ENCODE measurements at places on chromosomes 6 and 20. TPM values are rescaled to one million over a fixed set of nuclear protein-coding genes. Genes with fewer than 3 reads are reported as not detected.
A peak's percentile ranks its signal among the peaks of the same experiment; 100 is the strongest.

The SPTLC3 gene
- polyA plus RNA-seq = 4.0 TPM

The ATXN1 gene
- polyA plus RNA-seq = 10.0 TPM

The RGS17 gene
- polyA plus RNA-seq = 7.3 TPM

The VWA7 gene
- 0.16 TPM for polyA plus RNA-seq

The BEND6 gene
- 9.7 TPM for polyA plus RNA-seq

DNA sequence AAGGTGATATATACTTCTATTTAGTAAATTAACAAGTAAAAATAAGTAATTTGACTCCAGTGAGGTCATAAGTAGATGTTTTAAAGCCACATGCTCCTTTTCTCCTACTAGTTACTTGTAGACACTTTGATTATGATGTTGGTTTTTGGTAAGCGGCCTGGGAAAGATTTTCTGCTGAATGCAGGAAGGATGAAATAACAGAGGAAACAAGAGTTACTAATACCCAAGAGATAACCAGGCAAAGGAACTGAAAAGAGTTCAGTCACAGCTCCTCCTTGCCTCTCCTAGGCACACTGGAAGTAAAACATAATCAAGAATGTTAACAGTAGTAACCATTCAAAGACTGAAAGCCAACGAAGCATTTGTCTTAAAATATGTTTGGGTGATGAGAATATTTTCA lies 203.3 kb downstream of the RNGTT start:
- no peak overlapping the region for H3K4me3 ChIP-seq
- no peaks in the 10 kb centered on the region for H3K36me3 ChIP-seq
- no peak for DNase-seq

DNA sequence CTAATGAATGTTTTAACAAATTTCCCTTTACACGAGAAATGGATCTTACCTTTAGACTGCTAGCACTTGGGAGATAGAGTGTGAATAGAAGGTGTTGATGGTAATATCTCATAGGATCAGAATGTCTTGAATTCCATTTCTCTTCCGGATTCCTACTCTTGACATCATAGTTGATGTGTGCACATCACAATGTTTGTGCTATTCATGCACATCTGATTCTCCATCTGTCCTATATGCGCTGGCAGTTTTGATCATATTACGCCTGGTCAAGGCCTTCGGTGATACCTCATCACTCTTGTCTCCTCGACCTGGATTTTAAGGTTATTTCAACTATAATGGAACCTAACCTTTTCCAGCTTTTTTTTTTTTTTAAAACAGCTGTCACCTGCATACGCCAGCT lies 16.8 kb upstream of the ACAT2 start:
- H3K27ac ChIP-seq = no peak overlapping the region
- no peaks in the 10 kb centered on the region for H3K27me3 ChIP-seq
- H3K4me1 ChIP-seq = no peaks in the 10 kb centered on the region
- no peak overlapping the region for H3K4me3 ChIP-seq
- H3K36me3 ChIP-seq = peaks cover 8% of the 10 kb centered on the region

DNA sequence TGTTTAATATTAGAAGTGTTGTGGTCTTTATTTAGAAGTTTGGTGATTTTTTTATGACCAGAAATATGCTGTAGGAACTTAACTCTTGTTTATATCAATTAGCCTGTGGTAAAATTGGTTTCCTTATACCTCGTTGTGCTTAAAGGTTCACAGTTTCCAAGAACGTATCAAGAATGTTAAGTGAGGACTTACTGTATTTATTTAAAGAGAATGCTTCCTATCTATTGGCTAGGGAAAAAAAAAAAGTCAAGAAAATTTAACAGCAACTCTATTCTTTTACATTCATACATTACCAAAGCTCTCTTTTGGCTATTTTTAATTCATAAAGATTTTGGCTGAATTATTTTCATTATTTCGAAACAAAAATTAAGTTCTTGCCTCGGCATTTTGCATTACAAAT lies 1.6 kb downstream of the KIAA0319 start:
- H3K4me3 ChIP-seq = no peak overlapping the region
- no peaks in the 10 kb centered on the region for H3K4me1 ChIP-seq
- peaks cover 3% of the 10 kb centered on the region for H3K27me3 ChIP-seq
- no peak overlapping the region for H3K27ac ChIP-seq
- H3K36me3 ChIP-seq = no peaks in the 10 kb centered on the region

DNA sequence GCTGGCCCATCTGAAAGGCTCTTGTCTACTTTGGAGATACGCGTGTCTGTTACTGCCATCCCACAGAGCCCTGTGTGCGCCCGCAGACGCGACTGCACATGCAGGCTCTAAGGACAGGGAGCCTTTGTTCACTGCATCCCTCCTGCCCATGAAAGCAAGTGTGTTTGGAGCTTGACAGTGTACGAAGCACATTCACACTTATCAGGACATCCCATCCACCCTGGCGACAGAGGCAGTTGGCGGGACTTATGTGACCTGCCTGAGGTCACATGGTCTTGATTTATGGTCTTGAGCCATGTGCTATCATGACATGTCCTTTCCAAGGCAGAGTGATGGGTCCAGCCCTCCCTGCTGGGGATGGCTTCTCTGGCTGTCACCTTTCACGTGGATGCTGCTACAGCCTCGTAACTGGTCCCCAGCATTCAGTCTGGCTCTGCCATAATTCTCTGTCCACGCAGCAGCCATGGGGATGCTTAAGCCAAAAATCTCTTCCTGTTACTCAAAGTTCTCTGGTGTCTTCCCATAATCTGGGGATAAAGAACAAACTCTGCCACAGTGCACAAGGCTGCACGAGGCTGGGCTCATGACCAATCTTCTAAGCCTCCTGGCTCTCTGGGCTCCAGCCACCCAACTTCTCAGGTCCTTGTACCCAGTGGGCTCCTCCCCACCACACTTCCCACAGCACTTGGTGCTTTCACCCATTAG lies 36.3 kb upstream of the FAM83D start:
- no peak overlapping the region for H3K27ac ChIP-seq
- H3K4me3 ChIP-seq = no peak overlapping the region
- DNase-seq = no peak
- H3K36me3 ChIP-seq = no peaks in the 10 kb centered on the region
- no peaks in the 10 kb centered on the region for H3K4me1 ChIP-seq

DNA sequence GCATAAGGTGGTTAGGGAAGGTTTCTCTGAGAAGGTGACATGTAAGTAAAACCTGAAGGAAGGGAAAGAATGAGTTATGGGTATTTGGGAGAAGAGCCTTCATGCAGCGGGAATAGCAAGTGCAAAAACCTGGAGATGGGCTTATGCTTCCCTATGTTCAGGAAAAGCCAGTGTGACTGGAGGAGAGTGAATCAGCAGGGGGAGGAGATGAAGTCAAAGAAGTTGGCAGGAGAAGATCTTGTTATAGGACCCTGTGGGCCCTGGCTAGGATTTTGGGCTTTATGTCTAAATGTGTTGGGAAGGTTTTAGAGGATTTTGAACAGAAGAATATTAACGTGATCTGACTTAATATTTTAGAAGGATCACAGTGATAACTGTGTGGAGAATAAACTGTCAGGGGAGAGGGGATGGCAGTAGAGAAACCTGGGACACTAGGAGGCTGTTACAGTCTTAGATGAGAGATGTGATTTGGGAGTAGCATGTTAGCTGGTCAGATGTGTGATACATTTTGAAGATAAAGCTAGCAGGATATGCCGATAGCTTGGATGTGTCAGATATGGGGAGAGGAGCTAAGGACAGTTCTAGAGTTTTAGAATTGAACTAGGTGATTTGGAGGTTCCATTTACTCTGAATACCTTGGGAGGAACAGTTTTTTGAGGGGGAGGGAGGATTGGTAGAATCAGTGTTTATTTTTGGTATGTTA lies 41.0 kb downstream of the PHF3 start:
- H3K27me3 ChIP-seq = no peaks in the 10 kb centered on the region
- peaks cover 3% of the 10 kb centered on the region for H3K4me1 ChIP-seq
- no peak overlapping the region for H3K27ac ChIP-seq
- no peak for DNase-seq
- no peaks in the 10 kb centered on the region for H3K36me3 ChIP-seq
- no peak overlapping the region for H3K4me3 ChIP-seq

GRCh38 chr6:142485256-142485655 lies 183.4 kb downstream of the ADGRG6 start:
- H3K4me1 ChIP-seq = no peaks in the 10 kb centered on the region
- H3K4me3 ChIP-seq = no peak overlapping the region
- H3K27ac ChIP-seq = no peak overlapping the region
- DNase-seq = peak; percentile 72

DNA sequence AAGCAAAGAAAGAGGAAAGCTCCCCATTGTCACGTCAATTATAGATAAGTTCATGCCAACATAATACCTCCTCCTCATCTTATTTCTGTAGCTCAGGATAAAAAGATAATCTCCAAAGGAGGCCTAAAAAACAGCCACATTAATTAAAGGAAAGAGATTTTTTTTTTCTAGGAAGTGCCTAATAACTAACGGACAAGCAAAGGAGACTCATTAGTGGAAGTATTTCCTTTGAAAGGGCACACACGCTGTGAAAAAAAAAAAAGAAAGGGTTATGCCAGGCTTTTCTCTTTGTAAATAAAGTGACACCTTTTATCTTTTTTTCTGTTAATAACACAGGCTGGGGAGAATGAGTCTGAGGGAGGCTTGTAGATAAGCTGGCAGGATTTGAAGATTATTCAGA lies 55.7 kb downstream of the PCSK2 start:
- no peak overlapping the region for H3K4me3 ChIP-seq
- H3K27me3 ChIP-seq = no peaks in the 10 kb centered on the region
- no peak for DNase-seq
- no peaks in the 10 kb centered on the region for H3K36me3 ChIP-seq
- H3K4me1 ChIP-seq = no peaks in the 10 kb centered on the region
- no peak overlapping the region for H3K27ac ChIP-seq

DNA sequence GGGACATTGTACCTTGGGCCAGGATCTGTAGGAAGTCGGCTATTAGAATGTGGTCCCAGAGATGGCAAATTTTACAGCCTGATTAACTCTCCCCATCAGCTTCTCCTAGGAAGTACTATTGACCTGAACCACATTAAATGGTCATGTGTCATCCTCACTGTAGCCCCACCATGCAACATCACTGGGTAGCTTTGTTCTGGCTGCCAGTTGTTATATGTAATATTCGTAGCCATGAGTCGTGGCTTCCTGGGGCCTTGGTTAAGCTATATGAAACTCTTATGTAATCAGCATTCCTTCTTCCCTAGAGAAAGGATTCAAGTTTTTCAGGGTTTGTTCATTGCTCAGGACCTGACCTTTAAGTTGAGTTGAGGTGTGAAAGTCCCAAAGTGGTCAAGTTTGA lies 125.7 kb downstream of the ANKS1A start:
- no peak overlapping the region for H3K4me3 ChIP-seq
- no peaks in the 10 kb centered on the region for H3K36me3 ChIP-seq
- H3K27ac ChIP-seq = no peak overlapping the region
- peaks cover 26% of the 10 kb centered on the region for H3K4me1 ChIP-seq

DNA sequence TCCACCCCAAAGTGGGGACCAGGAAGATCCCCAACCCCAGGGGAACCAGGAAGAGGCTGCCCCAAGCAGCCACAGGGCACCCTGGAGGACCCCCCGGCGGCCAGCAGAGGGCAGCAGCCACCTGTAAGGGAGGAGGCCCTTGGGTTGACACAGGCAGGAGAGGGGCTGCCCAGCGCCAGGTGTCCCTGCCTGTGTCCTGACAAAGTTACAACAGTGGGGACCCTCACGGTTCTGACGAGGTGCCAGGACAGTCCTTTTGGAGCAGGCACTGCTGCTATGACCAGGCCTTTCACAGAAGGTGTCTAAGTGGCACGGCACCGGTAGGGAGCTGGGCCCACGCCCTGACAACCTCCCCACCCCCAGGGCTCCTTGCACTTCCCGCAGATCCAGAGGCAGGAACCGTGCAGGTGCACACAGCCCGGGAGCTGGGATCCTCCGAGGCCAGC lies 176.7 kb downstream of the BMP7 start:
- H3K27me3 ChIP-seq = no peaks in the 10 kb centered on the region
- no peaks in the 10 kb centered on the region for H3K4me1 ChIP-seq
- no peak overlapping the region for H3K27ac ChIP-seq
- no peak overlapping the region for H3K4me3 ChIP-seq
- H3K36me3 ChIP-seq = no peaks in the 10 kb centered on the region
- peak; percentile 29 for DNase-seq

- no peak overlapping the region for H3K27ac ChIP-seq
- no peaks in the 10 kb centered on the region for H3K36me3 ChIP-seq
- H3K4me1 ChIP-seq = no peaks in the 10 kb centered on the region
- no peak overlapping the region for H3K4me3 ChIP-seq
- H3K27me3 ChIP-seq = no peaks in the 10 kb centered on the region
Measured at GRCh38 chr20:23003881-23004460, 31.1 kb upstream of the SSTR4 start.

DNA sequence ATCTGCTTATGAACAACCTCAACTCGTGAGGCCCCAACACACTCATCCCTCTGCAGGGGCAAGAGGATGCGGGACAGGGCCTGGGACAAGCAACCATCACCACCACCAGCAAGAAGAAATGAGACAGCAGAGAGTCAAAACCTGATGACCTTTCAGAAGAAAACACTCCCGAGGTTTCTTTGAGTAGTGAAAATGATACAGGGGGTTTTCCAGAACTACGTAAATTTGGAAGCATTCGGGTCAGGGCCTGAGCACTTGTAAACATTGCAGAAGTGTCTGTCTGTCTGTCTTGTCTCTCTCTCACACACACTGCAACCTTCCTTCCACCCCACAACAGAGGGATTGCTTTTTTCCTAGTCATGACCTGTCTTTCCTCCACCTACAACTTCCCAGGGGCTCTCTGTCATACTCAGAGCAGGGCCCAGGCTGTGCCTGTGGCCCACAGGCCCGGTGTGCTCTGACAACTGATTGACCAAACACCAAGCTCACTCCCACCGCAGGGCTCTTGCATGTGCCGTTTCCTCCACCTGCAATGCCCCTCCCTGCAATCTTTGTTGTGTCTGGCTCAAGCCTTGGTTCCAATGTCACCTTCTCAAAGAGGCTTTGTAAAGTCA lies 90.9 kb downstream of the BMP7 start:
- H3K4me1 ChIP-seq = no peaks in the 10 kb centered on the region
- no peak for DNase-seq
- no peak overlapping the region for H3K27ac ChIP-seq
- H3K36me3 ChIP-seq = no peaks in the 10 kb centered on the region
- no peaks in the 10 kb centered on the region for H3K27me3 ChIP-seq
